ENCODE measurements at places on chromosomes 3 and 15. TPM values are rescaled to one million over a fixed set of nuclear protein-coding genes. Genes with fewer than 3 reads are reported as not detected.

The CYP1A2 gene
- total RNA-seq: not detected

The CATSPER2 gene
- total RNA-seq: 3.5 TPM

The WDR93 gene
- total RNA-seq: not detected

The CEP63 gene
- 11.0 TPM for total RNA-seq

The TMEM212 gene
- not detected for total RNA-seq

The PCSK6 gene
- total RNA-seq: 6.7 TPM

The HYAL2 gene
- total RNA-seq: 30.7 TPM

The ZNF502 gene
- total RNA-seq: 1.7 TPM

The RHOV gene
- 118 TPM for total RNA-seq

The MOBP gene
- not detected for total RNA-seq

The ALDH1L1 gene
- total RNA-seq: 4.5 TPM

The GABRA5 gene
- total RNA-seq: 0.24 TPM

The ROBO1 gene
- 52.4 TPM for total RNA-seq

The RARB gene
- 2.5 TPM for total RNA-seq

The C3orf18 gene
- total RNA-seq: 0.68 TPM

The MYRIP gene
- 1.2 TPM for total RNA-seq

The GCHFR gene
- 13.0 TPM for total RNA-seq

The SFMBT1 gene
- total RNA-seq: 5.8 TPM

The TMEM62 gene
- total RNA-seq: 11.8 TPM

The RAD18 gene
- total RNA-seq: 9.4 TPM

The UACA gene
- total RNA-seq: 33.4 TPM

The SAXO2 gene
- total RNA-seq: 0.80 TPM

The CPNE9 gene
- not detected for total RNA-seq

The KIF15 gene
- 7.3 TPM for total RNA-seq

The CHRNA3 gene
- total RNA-seq: 0.20 TPM

The CELF6 gene
- not detected for total RNA-seq

The CCDC12 gene
- 50.2 TPM for total RNA-seq

The CTDSPL gene
- 27.2 TPM for total RNA-seq

The FBXO40 gene
- total RNA-seq: not detected

The FBN1 gene
- total RNA-seq: 6.9 TPM

The LRRK1 gene
- 14.2 TPM for total RNA-seq

The GHSR gene
- total RNA-seq: not detected

The TMEM266 gene
- 0.08 TPM for total RNA-seq

The CORO2B gene
- 0.12 TPM for total RNA-seq

The FBXL22 gene
- total RNA-seq: 1.2 TPM

The SLC28A1 gene
- not detected for total RNA-seq

The SERINC4 gene
- total RNA-seq: 0.36 TPM

The THBS1 gene
- total RNA-seq: 16.3 TPM

The SH3GL3 gene
- total RNA-seq: 3.3 TPM

The CDCP1 gene
- total RNA-seq: 85.6 TPM

The USP13 gene
- total RNA-seq: 3.3 TPM

The RFC4 gene
- 18.2 TPM for total RNA-seq

The DZIP1L gene
- 2.4 TPM for total RNA-seq

The GCSAM gene
- total RNA-seq: 1.1 TPM

The SEMA4B gene
- total RNA-seq: 216 TPM

The GRK7 gene
- not detected for total RNA-seq

The ACTR8 gene
- total RNA-seq: 17.1 TPM

The FAM43A gene
- total RNA-seq: 23.4 TPM

The RBP2 gene
- not detected for total RNA-seq
